ENCODE measurements at places on chromosomes 3 and 15.

- DNase-seq, result no peak
Measured at GRCh38 chr3:62602987-62603386, 229.6 kb upstream of the FEZF2 start.

DNA sequence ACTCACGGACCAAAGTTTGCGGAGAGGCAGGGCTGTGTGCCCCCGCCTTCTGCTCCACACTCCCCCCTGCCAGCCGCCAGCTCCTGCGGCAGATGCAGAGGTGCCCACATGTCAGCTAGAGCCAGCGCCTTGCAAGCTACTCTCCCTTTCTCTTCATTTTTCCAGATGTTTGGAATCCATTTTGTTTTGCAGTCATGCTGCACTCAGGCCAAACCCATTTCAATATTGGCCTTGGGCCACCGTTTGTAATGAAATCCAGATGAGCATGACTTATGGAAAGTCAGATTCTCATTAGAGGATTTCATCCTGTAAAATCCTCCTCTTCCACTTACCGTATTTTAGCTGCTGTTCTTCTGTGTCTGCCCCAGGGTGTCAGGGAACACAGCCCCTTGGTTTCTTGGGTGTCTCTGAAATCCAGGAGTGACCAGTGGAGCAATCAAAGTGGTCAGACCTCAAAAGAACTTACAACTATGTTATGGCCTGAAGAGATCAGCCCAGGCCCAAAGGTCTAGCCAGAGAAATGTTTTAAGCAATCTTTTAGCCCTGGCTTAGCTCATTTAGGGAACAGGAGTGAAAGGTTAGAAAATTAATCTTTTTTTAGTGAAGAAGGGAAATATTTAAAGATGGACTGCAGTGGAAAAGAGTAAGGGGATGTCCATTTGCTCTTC is 65.8 kb downstream of the AAGAB start:
- no peak for DNase-seq

- DNase-seq, result no peak
Measured at GRCh38 chr15:99437315-99438223, 128.2 kb upstream of the MEF2A start.

GRCh38 chr15:67825881-67826716 is 790 bp downstream of the SKOR1 start:
- DNase-seq, result no peak

DNA sequence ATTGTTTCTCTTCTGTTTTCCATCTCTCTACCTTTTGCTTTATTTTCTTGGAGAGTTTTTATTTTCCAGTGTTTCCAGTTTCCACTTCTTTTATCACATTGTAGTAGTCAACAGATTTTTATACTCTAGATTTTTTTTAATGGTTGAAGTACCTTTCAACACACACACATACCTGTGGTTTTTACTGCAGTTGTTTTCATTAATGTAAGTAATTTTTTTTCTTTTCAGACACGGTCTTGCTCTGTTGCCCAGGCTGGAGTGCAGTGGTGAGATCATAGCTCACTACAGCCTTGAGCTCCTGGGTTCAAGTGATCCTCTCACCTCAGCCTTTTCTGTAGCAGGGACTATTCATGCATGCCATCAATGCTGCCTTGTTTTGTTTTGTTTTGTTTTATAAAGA is 472.5 kb upstream of the SGO1 start:
- no peak for DNase-seq

- DNase-seq, result no peak
Measured at GRCh38 chr15:100966997-100967396, 47.8 kb downstream of the LRRK1 start.

DNA sequence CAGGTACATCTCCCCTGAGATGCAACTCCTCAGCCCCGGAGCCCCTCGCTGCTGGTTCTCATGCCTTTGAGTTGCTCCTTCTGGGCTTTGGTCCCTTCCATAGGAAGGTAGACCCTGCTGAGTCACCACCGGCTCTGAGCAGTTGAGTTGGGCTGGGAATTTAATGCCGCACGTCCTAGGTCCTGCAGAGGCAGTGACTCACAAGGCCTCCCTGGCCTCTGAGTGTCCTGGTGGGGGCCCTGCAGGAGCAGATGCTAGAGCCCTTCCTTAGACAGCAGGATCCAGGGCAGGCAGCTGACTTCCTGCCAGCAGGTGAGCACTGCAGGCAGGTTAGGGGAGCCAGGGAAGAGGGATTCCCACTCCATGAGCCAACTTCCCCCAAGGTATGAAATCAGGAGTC is 5.5 kb upstream of the NTRK3 start:
- no peak for DNase-seq

DNA sequence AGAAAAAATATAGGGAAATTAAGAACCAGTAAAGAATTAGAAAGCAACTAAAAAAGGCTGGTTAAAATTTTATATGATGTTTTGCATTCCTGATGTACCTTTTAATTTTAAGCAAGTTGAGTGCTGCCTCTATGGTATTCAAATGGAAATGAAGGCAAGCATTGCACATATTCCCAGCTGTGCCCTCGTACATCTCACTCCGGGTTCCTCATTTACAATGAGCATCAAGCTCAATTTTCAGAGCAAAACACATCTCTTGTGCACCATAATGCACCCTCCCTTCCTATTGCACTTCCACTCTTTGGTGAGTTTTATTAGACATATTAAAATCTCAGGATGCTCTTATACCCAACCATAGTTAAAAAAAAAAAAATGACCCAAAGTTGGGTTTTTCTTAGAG is 267.9 kb downstream of the CHST2 start:
- DNase-seq, result no peak

DNA sequence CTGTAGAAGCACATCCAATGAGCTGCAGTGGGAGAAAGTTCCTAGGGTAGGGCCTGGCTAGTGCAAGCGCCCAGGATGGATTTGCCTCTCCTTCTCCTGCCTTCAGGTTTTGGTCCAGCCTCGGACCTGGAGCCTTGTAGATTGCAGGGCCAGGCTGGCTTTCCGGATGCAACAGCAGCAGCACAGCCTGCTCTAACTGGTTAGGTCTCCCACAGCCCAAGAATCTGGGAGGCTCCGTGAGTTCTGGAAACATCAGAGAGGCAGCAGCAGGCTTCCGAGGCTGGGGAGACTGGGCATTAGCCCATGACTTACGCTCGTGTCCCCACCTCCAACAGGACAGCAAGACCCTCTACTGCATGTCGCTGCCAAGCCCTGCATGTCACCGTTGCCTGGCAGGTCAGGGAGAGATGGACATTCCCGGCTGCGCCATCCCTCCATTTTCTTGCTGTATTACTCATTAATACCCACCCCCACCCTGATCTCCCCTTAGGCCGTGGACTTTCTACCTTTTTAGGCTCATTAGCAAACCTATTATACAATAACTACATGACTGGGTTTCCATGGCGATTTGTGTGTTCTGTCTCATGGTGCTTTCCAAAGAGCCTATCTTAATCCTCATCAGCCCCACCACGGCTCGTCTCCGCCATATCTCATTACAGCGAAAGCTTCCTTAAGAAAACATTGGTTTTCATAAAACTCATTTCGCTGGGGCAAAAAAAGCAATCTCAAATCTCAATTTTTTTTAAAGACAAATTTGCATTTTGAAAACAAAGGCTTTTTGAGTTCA is 40.9 kb upstream of the RGMA start:
- no peak for DNase-seq

- DNase-seq, result no peak
Measured at GRCh38 chr15:30046430-30046829, 36.3 kb upstream of the GOLGA8J start.

- no peak for DNase-seq
Measured at GRCh38 chr15:29348336-29348914, 78.8 kb upstream of the NSMCE3 start.

DNA sequence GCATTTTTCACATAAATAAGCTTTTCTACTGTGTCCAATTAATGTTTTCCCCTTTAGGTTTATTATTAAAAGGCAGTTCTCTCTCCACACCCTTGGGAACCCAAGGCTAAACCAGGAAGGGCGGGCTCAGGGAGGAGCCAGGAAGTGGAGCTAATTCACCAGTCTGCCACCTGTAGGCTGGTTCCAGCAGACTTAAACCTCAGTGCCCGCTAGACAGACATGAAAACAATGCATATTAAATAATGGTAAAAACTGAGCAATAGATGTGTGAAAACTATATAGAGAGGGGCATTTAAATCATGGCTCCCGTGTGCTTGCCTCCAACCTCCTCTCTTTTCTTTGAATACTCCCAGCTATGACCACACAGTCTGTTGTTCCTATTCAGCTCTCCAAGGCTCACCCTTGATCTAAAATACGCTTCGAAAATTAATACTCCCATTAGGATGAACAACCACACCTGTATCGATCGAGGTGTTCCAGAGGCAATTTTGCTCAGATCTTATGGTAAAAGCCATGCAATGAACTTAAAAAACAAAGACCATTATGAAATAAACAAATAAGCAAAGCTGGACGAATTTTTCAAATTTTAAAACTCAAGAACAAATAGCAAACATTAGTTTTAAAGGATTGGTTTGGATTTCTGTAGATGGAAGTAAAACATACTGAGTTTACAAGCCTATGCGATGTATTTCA is 253.3 kb downstream of the TJP1 start:
- DNase-seq, result no peak

DNA sequence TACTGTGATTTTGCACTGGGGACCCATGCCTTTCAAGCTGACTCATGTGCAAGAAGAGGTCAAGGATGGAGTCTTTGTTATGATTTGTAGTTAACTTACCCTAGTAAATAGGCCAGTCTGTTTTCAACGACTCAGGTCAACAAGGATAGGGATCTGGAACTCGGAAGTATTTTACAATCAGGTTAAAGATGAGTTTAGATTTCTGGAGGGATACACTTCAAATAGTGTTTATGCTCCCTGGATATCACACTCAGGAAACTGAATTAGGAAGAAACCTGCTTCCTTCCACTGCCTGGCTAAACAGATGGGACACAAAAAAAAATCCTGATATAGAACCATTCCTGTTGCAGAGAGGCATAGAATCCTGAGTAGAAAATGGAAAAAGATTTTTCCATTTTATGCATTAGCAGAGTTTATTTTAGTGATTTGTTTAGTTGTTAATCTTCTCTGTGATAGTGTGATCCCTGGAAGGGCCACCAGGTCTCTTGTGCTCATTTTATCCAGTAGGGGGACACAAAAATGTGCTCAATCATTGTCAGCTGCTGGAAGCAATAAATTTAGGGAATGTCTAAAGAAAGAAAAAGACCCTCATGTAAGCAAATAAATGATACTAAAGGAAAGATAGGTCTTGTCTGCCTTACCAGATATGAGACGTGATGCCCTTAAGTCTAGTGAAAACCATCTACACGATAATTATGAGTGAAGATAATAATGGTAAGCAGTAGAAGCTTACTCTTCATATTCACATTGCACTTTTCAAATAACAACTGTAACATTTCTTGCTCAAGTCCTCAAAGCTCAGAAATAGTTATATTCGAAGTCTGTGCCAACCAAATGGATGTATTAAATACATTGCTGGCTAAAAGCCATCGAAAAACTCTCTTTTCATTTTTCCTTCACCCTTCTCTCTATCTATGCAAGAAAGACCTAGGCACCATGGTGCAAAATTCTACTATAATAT is 452.1 kb upstream of the KCNMB2 start:
- no peak for DNase-seq

DNA sequence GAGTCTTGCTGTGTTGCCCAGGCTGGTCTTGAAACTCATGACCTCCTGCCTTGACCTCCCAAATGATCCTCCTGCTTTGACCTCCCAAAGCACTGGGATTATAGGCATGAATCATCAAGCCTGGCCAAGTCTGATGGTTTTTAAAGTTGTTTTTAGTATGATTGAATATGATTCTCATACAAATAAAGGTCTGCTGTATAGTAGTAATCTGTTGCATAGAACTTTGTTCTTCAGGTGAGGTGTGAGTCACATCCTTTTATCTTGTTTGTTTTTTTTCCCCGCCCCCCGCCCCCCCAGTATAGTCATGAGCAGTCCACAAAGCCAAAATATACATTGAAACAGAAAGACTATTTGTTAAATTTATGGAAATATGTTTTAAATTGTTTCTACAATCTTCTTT is 39.0 kb downstream of the UBE2E2 start:
- DNase-seq, result no peak

DNA sequence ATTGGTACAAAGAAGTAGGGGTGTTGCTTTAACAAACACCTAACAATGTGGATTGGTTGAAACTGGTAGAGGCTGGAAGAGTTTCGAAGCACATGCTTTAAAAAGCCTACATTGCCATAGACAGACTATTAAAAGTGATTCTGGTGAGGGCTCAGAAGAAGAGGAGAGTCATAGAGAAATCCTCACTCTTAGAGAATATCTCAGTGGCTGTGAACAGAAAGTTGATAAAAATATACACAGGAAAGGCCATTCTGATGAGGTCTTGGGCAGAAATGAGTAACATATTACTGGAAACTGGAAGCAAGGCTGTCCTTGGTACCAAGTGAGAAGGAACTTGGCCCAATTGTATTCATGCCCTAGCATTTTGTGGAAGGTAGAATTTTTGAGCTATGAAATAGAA is 173.7 kb upstream of the CRBN start:
- no peak for DNase-seq

- DNase-seq, result no peak
Measured at GRCh38 chr3:29268651-29269050, 12.2 kb upstream of the RBMS3 start.

DNA sequence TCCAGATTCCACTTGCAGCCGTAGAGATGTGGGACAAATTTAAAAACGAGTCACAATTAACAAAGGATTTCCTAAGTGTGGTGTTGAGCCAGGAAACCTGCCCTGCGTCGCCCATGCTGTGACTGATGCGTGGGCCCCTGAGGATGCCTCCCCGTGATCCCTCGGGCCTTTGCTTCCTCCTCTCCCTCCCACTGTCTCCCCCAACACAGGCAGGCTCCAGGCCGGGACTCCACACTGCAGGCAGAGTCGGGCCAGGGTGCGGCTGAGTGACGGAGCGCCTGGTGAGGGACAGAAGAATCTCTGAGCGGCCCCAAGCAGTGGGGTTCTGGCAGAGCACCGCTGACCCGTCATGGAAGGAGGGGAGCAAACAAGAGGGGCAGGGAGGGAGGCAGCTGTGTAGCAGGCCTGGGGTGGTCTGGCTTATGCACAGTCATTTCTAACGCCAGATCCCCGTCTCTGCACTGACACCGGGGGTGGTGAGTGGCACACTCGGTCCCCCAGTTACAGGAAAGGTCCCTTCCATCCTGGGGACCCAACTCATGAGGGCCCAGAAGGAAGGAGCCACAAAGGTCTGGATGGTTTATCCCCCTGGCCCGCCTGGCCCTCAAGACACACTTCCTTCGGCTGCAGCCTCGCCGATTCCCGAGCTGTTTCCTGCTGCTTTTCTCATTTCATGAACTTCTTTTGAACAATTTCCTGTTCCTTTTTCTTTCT is 91.0 kb downstream of the XXYLT1 start:
- no peak for DNase-seq

All from caudate nucleus (tissue), 63 donors.